ENCODE measurements at places on chromosomes 1 and 21.

GRCh38 chr1:116506132-116507004, 64.5 kb downstream of the CD58 start:
- no peak for DNase-seq

DNA sequence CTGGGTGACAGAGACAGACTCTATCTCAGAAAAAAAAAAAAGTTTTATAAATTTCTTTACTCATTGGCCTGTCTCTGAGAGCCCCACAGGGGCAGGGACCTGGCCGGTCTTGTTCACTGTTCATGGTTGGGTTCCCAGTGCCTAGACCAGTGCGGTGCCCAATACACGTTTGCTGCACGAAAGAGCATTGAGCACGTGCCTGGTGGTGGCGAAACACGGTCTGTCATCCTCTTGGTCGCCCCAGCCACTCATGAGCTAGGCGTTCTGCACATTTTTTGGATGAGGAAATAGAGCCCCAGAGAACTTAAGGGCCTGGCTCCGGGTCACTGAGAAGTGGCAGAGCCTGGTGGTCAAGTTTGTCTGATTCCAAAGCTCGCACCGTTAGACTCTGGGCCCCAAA, 18.7 kb upstream of the EPHA8 start:
- no peak for DNase-seq

DNA sequence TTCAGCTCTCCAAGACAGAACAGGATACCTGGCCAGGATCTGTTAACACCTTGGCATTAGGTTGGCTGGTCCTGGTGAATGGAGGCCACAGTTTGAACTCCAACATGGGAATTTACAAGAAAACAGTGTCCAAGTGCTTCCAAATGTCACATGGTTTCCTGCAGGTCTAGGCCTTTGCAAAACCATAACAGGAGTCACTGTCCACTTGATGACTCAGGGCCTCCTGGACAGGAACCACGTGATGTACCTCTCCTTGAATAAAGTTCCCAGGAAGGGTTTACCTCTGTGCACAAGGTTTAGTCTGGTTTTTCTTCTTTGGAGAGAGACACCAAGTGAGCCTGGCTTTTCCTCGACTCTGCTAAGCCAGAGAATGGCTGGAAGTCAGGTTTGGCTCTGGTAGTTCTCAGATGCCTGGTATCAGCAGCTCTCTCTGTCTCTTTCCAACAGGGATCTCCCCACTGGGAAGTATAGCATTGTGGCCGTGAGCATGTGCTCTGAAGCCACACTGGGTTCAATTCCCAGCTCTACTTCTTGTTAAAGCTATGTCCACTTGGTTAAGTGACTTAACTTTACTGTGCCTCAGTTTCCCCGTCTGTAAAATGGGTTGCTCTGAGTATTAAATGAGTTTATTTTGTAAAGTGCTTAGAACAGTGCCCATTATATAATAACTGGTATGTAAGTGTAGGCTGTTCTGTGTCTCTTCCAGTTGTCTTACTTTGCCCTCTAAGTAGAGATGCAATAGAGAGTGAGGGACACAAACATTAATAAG, 27.3 kb upstream of the TMEM61 start:
- peak; percentile 27 for DNase-seq

GRCh38 chr1:19387045-19387467, 74.9 kb downstream of the SLC66A1 start:
- DNase-seq, result no peak

DNA sequence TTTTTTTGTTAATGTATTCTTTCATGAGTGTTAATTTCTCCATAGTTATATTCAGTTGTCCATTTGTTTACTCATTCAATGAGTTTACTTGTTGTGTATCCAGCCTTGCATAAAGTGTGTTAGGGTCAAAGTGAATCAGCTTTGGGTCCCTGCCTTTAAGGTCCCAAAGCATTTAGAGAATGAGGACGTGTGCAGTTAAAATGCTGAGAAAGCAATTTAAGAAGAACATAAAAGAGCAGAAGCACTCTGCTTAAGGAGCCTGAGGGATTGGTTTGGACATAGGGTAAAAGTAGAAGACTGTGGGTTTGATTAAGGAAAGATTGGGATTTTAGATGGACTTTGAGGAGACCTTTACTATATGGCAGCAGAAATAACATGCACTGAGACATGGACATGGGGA, 3.5 kb downstream of the OR14I1 start:
- DNase-seq, result no peak

DNA sequence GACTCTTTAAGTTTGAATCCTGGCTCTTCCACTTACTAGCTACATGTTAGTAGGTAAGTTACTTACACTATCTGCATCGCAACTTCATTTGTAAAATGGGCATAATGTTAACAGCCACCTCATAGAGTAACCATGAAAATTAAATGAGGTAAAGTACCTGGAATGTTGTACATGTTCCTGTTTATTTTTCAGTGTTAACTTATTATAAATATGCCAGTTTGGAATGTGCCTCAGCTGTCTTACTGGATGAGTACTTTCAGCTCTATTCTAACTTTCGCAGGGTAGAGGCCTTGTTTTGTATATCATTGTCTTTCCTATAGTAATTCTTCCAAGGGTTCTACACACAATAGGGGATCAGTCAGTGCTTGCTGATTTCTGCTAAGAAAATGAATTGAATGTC, 167.4 kb downstream of the DUSP10 start:
- DNase-seq, result no peak

- DNase-seq, result no peak
Observed at GRCh38 chr1:54697896-54698295, 17.8 kb upstream of the TTC4 start.

GRCh38 chr1:91505086-91505485, 4.4 kb downstream of the CDC7 start:
- DNase-seq, result no peak

DNA sequence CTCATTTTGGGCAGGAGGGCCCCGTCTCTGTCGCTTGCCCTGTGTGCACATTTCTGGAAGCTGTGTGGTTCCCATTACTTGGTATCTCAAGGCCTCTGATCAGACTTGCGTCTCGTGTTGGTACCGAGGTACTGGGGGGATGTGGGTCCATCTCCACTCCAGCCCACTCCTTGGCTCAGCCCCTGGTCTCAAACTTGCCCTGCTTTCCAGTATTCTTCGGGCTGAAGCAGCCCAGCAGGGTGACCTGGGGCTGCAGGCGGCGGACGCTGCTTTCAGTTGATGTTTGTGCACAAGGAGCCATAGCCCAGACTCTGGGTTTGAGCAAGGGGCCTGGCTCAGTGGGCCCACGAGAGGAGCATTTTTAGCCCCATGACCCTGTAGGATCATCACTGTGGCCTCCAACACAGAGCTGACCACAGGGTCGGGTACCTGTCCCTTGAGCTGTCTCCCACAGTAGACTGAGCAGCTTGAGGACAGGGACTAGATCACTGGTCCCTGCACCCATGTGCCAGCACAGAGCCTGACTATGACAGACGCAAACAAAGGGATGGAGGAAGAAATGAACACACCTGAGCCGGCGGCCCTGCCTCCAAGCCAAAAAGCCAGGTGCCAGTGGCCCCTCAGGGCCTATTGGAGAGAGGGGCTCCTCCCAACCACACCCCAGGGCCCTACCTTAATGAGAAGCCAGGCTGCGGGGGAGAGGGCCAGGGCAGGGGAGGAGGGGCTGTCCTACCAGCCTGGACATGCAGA, 46.8 kb downstream of the CHD5 start:
- no peak for DNase-seq

GRCh38 chr1:61081686-61082310, 563 bp upstream of the NFIA start:
- peak; percentile 69 for DNase-seq

- peak; percentile 64 for DNase-seq
Observed at GRCh38 chr1:38735651-38736161, 123.9 kb downstream of the RRAGC start.

GRCh38 chr1:64403331-64403730, 66.6 kb upstream of the CACHD1 start:
- no peak for DNase-seq

GRCh38 chr1:8164670-8165069, 138.6 kb upstream of the ERRFI1 start:
- no peak for DNase-seq

- DNase-seq, result no peak
Observed at GRCh38 chr1:61273167-61273705, 190.9 kb downstream of the NFIA start.

DNA sequence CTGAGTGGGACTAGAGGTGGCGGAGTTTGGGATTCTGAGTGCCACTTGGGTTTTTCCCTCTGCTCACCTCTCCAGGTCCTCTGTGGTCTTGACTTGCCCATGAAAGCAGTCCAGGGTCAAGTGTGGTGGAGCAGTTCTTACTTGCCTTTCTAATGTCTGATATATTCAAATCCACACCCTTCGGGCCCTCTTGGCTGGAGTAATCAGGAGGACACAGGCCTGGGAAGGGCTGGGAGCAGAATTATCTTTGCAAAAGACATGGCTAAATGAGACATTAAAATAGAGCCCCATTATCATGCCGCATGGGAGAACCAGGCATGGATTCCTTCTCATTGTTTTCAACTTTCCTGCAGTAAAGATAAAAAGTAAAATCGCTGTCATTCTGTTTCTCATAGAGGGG, 74.0 kb downstream of the NFASC start:
- DNase-seq, result no peak

GRCh38 chr1:202016022-202016810, 5.8 kb downstream of the ELF3 start:
- no peak for DNase-seq

- no peak for DNase-seq
Observed at GRCh38 chr1:117562581-117563491, 43.0 kb upstream of the TENT5C start.

- no peak for DNase-seq
Observed at GRCh38 chr1:177424744-177425143, 254.0 kb downstream of the BRINP2 start.

DNA sequence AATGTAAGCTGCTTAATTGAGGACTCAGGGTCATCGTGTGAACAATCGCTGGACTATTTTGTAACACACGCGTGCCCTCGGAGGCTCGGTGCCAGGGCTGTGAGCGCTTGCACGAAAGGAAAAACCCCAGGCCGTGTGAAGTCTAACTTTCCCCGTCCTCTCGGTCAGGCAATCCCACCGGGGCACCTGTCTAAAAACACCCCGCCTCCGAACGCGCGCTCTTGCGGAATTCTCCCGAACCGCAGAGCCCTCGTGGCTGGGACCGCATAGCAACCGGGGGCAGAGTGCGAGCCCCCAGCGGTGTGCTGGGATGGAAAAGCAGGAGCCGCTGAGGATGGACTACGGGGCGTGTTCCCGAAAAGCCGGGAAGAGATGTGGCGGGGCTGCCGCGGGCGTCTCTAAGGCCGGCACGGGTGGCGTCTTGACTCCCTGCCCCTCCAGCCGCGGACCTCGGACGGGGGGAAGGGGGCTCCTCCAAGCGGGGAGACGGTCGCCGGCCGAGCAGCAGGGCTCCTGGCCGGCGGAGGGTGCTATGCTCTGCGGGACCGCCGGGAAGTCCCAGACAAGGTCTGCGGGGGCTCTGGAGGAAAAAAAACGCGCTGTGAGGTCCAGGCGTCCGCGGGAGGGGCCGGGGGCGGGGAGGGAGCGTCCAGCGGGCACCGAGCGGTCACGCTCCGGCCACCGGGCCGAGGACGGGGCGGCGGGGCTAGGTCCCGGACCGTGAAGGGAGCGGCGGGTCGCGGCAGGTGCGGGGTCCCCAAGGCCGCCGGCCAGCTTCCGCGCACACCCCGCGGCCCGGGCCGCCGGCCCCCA, 936 bp downstream of the ZBTB21 start:
- DNase-seq, result peak; percentile 69

GRCh38 chr1:231808116-231808515, 181.5 kb downstream of the DISC1 start:
- no peak for DNase-seq

DNA sequence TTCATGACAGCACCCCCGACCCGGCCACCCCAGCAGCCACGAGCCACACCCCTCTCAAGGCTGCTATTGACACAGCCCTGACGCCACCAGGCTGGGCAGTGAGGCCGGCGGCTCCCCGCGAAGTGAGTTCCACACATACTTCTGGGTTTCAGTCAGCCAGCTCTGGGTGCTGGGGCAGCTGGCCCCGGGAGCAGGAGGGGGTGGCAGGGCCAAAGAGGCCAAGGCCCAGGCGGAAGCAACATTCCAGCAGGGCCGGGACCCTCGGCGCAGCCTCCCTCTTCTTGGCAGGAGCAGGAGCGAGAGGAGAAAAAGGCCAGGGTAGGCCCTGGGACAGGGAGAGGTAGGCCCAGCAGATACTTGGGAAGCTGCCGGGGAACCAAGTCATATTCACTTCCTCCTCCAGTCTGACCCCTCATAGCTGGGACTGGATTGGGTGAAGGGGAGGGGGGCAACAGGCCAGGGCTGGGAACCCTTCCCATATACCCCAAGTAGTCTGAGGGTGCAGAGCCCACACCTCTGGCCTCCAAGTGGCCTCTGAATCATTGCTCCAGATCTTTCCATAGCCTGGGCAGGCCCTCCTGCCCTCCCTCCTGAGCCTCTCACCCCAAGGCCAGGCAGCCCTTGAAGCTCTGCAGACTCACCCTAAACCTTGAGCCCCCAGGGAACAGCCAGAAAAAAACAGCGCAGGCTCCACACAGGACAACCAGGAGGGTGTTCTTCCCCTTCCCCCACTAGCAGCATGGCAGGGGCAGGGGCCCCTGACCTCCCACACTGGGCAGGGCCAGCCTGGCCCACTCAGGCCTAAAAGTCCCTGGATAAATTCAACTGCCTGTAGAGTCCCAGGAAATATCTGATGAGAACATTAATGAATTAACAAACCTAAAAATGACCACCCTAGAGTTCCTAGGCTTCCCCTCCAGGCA, 5.7 kb downstream of the HSPG2 start:
- peak; percentile 70 for DNase-seq

DNA sequence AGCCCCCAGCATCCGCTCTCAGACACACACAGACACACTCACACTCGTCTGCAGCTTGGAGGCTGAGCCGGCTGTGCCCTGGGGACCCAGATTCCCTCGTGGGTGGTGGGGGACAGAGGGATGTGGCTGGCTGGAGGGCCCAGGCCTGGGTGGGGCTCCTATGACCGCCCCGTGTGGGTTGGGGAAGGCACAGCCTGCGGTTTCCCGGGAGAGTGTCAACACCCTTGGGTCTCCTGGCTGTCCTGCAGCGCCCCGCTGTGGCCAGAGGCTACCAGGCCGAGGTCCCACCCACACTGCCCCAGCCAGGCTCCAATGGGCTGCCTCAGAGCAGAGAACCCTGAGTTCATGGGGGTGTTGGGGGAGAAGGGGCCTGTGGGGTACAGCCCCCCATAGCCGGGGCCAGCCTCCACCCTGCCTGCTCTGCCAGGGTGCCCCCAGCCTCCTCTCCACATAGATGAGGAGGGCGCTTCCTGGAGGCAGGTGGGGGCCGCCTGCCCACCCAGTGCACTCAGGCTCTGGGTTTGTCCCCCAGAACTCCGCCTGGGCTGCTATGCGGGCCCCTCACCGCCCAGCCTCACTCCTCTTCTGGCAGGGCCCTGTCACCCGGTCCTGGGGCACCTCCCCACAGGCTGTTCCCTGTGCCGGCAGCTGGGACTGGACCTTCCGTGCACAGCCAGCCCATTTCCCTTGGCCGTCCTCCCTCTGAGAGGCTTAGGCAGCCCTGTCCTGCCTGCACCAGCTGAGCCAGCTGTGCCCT, at the start of gene TTC34:
TTC34 (minus strand) TSS at position 159 of the 757 bp plus-strand sequence. CDS start 866 bp downstream, outside the sequence.
- no peak for DNase-seq

DNA sequence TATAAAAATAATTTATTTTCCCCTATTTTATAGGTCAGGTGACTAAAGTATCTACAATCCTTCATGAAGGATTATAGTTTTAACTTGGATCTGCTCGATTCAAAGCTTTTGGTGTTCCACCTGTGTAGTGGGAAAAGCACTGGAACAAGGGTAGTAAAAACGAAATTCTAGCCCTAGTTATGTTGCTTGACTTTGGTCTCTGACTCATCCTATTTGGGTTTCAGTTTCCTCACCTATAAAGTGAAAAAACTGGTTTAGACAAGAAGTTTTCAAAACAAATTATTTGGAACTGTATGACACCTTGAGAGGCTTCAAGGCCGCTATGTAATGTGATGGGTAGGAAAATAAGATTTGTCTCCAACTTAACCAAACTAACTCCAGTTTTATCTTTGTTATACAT, 505.2 kb upstream of the ZRANB2 start:
- no peak for DNase-seq

All from endothelial cell of umbilical vein (primary cell).